Stimulated activated naive CD8-positive, alpha-beta T cell treated with anti-CD3 and anti-CD28 coated beads, Interleukin-15, amount 100 ng/mL, for 72 hours (primary cell): ENCODE measurements at places on chromosomes 6 and 20.

- no peak for DNase-seq
Observed at GRCh38 chr20:16411361-16411760, 161.9 kb downstream of the KIF16B start.

DNA sequence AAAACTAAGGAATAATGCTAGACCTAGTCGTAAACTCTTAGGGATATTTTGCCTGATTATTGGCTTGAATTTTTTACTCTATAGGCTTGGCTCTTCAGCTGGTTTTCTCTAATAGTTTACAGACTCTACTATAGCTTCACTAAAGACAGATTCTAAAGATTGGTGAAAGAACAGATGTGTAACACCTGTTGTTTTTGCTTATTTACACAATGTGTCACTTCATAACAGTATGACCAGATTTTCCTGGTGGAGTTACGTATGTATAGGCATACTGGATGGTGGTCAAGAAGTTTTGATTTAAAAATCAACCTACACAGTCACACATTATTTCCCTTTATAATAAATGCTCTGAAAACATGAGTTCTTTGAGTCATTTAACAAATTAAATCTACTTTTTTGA is 4.8 kb downstream of the COL19A1 start:
- DNase-seq: no peak

DNA sequence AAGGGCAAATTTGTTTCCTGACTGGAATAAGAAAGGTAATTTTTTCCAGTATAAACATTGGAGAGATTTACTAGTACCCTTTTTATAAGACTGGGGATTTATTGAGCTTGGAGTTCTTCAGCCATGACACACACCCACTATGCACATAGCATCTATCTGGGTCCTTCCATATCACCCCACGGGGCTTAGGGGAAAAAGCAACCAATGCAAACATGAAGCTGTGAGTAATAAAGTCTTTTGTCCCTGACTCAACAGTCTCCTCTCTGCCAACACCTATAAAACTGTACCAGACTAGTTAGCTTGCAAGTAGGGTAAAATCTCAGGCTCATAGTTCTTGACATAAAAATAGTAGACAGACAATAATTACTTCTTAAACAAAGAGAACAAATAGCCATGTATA is 23.4 kb downstream of the COL21A1 start:
- DNase-seq: no peak

DNA sequence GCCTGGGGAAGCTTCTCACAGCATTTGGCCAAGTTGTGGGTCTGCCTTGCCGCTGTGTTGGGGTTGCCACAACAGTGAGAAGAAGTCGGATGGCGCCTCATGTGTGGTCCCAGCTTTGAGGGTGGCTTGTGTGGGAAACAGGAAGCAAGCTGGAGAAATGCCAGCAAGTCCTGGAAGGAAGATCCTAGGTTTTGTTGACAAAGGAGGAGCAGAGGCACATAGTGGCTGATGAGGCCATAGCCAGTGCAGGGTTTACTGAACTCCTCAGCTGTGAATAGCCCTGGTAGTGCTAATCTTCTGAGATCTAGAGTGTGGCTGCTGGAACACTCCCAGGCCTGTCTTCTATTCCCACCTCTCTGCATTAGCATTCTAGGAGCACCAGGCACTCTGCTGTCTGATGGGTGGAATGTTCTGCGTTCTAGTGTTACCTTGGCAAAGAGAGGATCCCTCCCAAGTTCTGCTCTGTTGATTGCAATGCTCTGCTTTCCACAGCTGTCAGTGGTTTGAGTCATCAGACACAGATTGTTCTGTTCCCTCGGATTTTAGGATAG is 25.2 kb downstream of the SNPH start:
- no peak for DNase-seq

- DNase-seq: peak; percentile 71
Observed at GRCh38 chr6:104525677-104526322, 333.9 kb downstream of the HACE1 start.

- no peak for DNase-seq
Observed at GRCh38 chr6:21739838-21740237, 146.3 kb downstream of the SOX4 start.

- no peak for DNase-seq
Observed at GRCh38 chr6:134551245-134551960, 233.5 kb upstream of the SGK1 start.

DNA sequence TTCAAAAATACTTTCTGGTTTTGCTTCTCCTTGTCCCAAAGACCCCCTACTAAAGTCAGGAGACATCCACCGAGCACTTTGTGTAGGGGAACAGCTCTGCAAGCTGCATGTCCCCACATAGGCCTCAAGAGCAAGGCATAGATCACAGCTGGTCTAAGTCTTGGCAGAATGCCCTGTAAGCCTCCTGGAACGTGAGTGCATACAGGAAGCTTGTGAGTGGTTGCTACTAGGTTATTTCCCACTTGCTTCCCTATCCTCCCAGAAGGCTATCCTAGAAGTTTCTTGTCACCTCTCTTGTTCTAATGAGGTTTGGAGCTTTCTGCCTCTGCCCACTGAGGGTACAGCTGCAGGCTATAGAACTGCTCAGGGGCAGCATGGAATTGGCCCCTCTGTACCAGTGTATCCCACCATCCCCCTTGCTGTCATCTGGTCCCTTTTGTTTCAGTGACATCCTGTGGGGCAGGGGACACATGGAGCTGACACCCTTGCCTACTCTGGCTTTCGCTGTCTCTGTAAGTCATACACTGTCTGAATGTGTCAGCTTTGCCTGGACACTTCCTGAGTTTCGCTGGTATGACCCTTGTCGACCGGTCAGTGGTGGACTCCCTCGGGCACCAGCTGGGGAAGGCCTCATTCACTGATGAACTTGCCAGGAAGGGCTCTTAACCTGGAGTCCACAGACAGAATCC is 35.6 kb upstream of the KCNK16 start:
- DNase-seq: no peak

- DNase-seq: no peak
Observed at GRCh38 chr20:11248687-11249638, 575.2 kb upstream of the JAG1 start.

DNA sequence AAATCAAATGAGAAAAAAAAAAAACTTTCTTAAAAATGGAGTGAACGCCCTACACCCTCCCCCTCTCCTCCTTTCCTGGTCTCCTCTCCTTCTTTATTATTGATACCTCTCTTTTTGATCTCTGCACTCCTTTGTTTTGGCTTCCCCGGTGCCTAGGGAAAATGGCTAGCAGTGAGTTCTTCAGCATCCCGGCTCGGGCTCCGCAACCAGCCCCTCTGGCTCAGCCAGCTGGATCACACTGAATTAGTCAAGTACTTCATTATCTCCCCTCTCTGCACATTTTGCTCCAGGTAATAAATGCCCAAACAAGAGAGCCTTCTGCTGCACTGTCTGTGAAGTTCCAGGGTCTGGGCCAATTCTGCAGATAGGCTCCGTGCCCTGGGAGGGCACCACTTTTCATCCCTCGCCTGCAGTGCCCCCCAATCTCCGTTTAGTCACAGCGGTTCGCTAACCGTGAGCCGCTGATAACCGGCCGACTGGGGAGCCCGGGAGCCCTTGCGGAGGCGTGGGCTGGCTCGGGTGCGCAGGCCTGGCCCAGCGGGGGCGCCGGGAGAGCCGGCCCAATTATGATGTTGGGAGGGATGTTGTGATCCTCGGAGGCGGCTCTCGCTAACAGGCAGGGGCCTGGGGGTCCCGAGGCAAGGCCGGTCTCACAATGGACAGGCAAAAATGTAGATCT is 301.9 kb downstream of the TFAP2A start:
- no peak for DNase-seq

DNA sequence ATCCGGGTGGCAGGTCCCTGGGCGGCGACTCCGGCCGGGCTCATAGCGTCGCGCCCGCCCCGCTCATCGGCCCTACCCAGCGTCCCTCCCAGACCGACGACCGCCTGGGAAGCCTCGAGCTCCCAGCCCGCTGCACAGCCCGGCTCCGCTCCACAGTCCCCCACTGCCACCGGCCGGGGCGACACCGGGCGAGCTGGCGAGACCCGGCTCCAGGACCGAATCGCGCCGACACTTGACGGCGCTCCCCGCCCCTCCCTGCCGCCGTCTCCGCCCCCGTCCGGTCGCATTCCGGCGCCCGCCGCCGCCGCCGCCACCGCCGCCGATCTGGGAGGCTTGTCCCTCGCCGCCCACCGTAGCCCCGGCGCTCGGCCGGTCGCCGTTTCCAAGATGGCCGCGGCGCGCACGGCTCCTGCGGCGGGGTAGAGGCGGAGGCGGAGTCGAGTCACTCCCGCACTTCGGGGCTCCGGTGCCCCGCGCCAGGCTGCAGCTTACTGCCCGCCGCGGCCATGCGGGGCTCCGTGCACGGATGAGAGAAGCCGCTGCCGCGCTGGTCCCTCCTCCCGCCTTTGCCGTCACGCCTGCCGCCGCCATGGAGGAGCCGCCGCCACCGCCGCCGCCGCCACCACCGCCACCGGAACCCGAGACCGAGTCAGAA is at the start of gene MAP3K4:
TSS of gene MAP3K4 (plus strand) at position 364 of the 655 bp plus-strand sequence. CDS start at position 527, 163 bp downstream.
- peak; percentile 83 for DNase-seq

GRCh38 chr6:108656836-108657235 is 96.1 kb downstream of the FOXO3 start:
- DNase-seq: no peak

DNA sequence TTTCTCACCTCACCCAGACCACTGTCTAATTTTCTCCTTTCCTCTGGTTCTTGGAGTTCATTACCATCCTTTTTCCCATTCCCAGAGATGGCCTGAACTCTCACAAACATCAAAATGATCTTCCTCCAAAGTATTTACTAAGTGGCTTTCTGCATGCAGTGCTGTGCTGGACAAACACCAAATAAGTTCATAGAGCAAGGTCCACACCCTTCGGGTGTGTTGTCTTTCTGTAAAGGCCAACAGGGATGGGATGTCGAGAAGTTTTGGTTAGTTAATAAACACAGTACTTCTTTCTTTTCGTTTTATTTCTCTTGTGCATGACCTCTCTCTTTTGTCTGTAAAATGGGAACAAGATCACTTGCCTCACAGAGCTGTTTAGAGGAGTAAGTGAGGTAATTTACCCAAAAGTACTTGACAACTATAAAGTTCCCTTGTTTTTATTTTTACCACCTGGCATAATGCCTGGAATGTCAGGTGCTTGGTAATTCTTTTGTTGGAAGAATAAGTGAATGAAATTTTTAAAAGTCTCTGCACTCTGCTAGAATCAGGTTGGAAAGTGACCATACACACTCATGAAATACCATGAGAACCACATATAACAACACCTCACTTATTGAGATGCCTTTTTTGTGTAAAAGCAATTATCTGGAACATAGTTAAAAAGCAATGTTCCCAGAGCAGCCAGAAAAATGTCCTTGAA is 22.8 kb upstream of the CCN6 start:
- DNase-seq: no peak

DNA sequence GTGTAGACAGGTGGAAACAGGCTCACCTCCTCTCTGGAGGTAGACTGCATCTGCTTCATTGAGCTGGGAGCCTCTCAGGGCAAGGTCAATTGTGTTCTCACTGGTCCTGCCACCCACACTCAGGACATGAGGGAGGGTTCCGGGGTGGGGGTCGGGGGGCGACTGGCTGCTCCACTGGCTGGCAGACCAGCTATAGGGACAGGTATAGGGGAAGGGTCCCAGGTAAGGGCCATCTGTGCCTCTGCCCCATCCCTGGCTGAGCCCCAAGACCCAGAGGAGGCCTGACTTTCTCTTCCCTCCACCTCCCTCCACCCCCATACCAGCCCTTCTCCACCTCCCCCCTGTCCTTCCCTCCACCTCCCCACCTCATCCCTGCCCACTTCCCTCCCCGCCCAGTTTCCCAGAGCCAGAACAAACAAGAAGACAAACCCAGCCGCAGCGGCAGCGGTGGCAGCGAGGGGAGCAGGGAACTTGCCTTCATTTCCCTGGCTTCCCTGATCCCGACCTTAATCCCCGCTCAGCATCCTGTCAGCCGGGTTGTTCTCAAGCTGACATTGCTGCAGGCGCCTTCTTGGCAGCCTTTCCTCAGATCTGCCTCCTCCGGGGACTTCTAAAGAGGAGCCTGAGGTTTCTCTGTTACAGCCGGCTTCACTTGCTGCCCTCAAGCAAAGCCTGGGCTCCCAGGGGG is 18.3 kb upstream of the FOXP4 start:
- no peak for DNase-seq

DNA sequence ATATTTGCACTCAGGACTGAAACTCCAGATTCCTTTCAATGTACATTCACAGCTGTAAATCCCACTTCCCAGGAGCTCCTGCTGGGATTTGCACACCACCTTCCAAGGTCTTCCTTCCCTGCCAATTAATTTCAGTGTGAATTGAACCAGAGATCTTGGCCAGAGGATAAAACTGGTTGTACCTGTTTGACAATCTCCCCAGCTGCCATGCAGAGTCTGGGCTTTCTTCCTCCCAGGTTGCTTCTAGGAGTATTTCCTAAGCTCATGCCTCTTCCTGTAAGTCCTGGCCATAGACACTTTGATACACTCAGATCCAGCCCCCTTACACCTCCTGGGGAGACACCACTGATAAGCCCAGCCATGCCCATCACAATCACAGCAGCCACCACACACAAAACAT is 15.6 kb downstream of the MAFB start:
- DNase-seq: no peak

- no peak for DNase-seq
Observed at GRCh38 chr6:128259730-128260685, 260.4 kb downstream of the PTPRK start.

- DNase-seq: no peak
Observed at GRCh38 chr6:74609871-74610270, 596.0 kb downstream of the COL12A1 start.

GRCh38 chr6:54613596-54613995 is 233.0 kb upstream of the FAM83B start:
- DNase-seq: no peak

DNA sequence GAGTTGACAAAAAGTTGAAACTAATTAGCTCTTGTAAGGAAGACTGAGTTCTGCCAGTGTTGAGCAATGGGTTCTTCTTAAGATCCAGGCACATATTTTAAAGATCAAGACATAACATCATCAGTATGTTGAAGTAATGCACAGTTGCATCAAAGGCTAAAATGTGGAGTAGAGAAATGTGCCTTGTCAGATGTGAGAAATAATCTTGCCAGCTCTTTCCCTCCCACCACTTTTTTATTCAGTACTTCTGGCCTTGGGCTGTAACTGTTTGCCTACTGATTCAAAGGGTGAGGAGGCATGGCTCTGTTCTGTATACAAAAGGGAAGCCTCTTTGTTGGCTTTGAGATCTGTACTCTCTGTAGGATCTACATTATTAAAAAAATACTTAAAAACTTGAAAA is 13.1 kb downstream of the PKIB start:
- no peak for DNase-seq
